ENCODE measurements at places on chromosomes 1 and 21.

GRCh38 chr1:24092979-24093378 lies 19.0 kb downstream of the MYOM3 start:
- DNase-seq: no peak

DNA sequence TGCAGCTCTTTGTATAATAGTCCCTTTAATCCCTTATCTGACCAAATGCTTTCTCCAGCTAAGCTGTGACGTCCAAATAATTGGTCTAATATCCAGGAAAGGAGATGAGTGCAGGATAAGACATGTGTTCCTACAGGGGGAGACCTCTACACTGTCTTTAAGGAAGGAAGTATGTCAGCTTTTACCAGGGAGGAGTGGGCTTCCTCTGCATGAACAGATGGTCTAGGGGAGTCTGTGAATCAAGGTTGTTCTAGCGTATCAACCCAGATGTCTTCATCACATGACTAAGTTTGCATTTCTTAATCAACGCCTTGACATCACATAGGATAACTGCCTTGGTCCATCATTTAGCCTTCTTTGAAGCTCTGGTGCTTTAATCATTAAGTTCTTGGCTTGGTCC lies 528.2 kb downstream of the MRPL39 start:
- DNase-seq: no peak

- DNase-seq: no peak
Observed at GRCh38 chr1:230208619-230209261, 141.7 kb downstream of the GALNT2 start.

DNA sequence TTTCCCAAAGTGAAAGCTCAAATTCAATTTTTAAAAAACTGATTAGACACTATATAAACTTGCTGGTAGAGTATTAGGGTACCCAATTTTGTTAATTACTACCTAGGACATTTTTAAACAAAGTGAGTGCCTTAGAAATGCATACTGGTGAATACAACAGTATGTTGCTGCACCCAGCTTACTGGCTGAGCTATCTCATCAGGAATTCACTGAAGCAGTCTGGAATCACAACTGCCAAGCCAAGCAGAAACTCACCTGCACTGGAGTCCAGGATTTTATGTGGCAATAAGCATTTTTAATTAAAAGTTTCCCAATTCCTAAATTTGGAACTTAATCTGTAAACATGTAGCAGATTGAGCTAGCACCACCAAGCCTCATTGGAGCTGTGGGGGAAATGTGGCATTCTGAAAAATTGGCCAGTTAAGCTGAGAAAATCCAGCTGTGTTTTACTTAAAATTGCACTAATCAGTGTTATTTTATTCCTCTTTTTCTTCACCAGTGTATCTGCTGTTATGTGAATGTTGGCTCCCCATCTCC lies 61.8 kb downstream of the CLEC20A start:
- DNase-seq: no peak

DNA sequence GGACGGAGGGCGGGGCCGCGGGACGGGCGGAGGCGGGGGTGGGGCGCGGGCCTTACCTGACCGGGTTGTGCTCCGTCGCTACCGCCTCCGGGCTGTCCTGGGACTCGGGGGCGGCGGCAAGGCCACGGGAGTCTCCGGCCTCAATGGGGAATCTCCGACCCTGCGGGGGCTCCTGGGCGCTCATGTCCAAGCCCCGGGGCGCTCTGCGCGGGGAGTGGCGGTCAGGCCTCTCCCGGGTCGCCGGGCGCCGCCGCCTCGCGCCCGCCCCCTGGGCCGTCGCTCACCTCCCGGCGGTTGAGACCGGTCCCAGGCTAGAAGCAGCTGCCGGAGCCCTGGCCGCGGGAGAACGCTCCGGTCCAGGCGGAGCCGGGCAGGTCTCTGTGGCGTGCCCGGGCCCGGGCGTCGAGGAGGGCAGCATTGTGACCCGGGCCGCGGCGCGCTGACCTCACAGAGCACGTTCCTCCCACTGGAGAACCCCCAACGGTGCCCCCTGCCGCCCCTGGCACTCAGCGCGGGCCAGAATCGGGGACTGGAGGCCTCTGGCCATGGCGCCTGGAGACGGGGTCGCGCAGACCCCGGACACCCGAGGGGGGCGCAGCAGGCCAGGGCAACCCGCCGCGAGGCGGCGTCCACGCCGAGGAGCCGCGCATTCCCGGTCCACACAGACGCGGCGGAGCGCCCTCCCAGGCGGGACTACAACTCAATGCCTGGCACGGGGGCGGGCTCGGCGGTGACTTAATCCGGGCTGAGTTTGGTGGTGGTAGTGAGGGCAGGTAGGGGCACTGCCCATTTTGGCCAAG lies 411 bp downstream of the FAM229A start:
- peak; percentile 29 for DNase-seq

DNA sequence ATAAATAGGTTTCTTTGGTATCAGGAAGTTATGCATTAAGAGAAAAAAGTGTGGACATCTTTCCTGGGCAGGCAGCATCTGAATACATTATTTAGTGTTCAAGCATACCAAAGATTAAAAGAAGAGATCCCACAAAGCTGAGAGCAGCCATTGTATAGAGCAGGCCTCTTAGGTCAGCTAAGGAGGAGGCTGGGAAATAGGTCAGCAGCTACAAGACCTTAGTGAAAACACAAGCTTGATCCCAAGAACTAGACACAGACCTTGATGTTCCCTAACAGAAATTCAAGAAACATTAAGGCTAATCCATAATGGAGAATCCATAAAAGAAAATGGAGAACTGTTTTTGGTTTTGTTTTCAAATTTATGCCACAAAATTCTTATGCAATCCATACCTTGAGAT lies 135.3 kb upstream of the DPT start:
- DNase-seq: no peak

GRCh38 chr1:172206256-172206655 lies 214.2 kb upstream of the C1orf105 start:
- DNase-seq: no peak

GRCh38 chr1:2918441-2918840 lies 102.8 kb upstream of the ACTRT2 start:
- no peak for DNase-seq

DNA sequence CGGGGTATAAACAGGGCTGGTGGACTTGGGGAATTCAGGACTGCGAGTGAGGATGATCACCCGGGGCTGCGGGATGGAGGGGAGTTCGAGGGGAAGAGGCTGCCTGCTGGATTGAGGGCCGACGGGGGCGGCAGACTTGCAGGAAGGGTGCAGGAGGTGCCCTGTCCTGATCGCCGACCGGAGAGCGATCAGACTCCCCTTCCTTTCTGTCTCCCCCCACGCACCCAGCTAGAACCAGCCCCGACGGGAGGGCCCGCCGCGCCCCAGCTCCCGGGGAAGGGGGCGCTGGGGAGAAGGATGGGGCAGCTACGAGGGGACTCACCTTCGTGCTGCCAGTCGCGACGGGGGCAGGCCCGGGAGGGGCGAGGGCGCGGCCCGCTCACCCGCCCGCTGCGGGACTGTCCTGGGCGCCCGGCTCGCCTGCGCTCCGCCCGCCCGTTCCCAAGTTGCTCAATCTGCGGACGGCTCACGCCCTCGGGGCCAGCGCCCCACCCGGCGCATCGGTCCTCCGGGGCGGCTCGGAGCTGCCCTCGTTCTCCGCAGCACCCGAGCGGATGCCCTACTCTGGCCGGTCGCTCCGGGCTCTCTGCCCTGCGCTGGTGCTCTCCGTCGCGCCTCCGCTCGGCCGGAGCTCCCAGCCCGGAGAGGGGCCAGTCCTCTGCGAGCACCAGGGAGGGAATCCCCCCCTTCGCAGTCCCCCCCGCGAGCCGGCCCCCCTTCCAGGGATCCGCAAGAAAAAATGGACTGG lies at the start of gene RSPO1:
RSPO1 (minus strand) TSS at position 649 of the 748 bp plus-strand sequence. CDS start 5,231 bp downstream, outside the sequence.
- no peak for DNase-seq

GRCh38 chr1:168431882-168432281 lies 111.9 kb downstream of the XCL2 start:
- no peak for DNase-seq

GRCh38 chr1:236875975-236876374 lies 80.9 kb downstream of the MTR start:
- DNase-seq: no peak

GRCh38 chr1:70934194-70934961 lies 113.2 kb downstream of the PTGER3 start:
- no peak for DNase-seq

GRCh38 chr1:12654657-12655056 lies 10.8 kb downstream of the AADACL4 start:
- no peak for DNase-seq

DNA sequence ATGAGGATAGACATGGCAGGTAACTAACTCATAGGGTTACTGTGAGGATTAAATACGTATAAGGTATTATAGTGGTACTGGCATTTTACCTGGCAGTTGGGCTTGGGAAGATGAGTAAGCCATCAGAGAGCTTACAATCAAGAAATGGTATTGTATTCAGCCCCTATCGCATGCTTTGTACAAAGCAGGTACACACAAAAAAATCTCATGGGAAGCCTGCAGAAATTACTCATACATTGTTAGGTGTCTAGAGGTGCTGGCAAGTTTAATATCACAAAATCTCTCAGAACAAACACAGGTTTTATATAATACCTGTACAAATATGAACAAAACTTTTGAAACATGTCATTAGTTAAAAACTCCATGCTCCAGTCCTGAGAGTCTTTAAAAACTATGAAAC lies 71.8 kb upstream of the CNN3 start:
- no peak for DNase-seq

GRCh38 chr1:53685272-53686051 lies 53.5 kb downstream of the GLIS1 start:
- DNase-seq: no peak

DNA sequence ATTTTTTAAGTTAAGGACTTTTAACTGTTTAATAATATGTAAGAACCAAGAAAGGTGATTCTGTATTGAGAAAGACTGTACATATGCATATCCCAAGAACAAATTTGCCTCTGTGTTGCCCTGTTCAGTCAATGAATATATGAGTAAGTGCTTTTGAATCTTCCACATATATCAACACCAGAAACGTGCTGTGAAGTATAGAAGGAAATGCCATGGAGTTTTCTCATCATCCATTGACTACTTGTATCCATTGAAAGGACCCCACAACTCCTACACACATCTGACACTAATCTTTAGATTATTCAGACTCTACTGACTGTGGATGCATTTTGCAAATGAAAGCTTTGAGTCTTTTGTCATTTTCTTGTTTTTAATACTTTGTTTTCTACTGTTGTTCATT lies 366.9 kb downstream of the S1PR1 start:
- no peak for DNase-seq

DNA sequence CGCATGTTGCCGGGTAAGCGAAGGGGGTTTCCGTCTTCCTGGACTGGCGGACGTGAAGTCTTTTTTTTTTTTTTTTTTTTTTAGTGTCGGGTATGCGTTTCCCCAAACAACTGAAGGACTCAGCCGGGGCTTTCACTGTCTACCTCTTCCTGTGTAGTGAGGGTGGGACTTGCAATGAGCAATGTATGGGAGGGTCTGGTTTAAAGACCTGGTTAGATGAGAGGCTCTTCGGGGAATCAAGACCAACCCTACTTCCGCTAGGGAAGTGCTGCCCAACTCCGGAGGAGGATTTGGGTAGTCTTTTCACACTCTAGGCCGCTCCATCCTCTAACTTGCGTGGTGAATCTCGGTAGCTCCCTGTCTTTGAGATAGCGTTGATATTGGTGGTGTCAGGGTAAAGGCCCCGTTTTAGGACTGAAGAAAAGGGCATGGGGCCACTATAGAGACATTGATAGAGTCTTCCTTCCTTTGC lies 754 bp downstream of the PRRC2C start:
- peak; percentile 80 for DNase-seq

- no peak for DNase-seq
Observed at GRCh38 chr1:22055463-22055862, 3.0 kb downstream of the CDC42 start.

GRCh38 chr21:34126269-34126668 lies 52.9 kb downstream of the MRPS6 start:
- DNase-seq: peak; percentile 24

DNA sequence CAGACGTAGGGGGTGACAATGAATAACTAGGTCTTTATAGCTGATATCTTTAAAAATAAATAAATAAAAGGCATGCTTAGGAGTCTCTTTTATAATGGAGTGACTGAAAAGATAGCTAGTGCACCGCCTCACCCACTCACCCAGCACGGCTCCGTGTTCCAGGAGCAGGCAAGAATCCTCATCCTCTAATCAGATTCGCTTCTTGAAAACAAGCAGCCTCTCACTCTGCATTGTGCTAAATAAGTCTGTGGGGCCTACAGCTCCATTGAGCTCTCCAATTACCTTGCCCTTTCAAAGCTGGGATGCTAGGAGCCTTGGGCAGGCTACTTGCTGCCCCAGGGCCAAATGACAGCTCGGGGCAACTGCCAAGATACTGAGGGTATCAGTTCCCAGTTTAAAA lies 91.5 kb downstream of the TIAM1 start:
- no peak for DNase-seq

GRCh38 chr1:9110669-9111356 lies 18.1 kb downstream of the GPR157 start:
- peak; percentile 77 for DNase-seq

- no peak for DNase-seq
Observed at GRCh38 chr1:37809942-37810341, 1.9 kb upstream of the YRDC start.

DNA sequence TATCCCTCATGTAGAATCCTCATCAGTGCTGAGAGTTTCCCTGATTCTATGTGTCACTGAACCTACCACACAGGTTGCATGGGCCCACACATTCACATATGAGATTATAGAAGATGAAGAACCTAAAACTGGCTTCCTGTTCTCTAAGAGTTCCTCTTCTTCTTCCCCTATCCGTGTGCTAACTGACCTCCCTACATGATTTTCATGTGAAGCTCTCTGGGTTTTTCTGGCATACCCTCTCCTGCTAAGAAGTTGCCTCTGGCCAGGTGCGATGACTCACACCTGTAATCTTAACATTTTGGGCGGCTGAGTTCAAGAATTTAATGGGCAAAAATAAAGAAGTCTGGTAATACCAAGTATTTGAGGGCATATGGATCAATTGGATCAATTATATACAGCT lies 5.5 kb upstream of the CD244 start:
- DNase-seq: no peak

- no peak for DNase-seq
Observed at GRCh38 chr1:935751-936231, 12.1 kb downstream of the SAMD11 start.

- no peak for DNase-seq
Observed at GRCh38 chr1:6105218-6105679, 59.6 kb downstream of the KCNAB2 start.

DNA sequence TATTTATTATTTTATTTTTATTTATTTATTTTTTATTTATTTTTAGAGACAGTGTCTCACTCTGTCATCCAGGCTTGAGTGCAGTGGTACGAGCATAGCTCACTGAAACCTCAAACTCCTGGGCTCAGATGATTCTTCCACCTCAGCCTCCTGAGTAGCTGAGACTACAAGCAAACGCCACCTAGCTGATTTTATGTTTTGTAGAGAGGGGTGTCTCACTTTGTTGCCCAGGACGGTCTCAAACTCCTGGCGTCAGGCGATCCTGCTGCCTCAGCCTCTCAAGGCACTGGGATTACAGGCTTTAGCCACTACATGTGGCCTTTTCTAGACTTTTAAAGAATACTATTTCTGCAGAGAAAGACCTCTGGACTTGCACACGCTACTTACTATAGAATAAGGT lies 61.3 kb upstream of the C1orf53 start:
- no peak for DNase-seq

- no peak for DNase-seq
Observed at GRCh38 chr21:41375875-41376274, 14.0 kb downstream of the MX2 start.

- DNase-seq: peak; percentile 55
Observed at GRCh38 chr1:86441581-86441980, 17.6 kb downstream of the CLCA2 start.

- no peak for DNase-seq
Observed at GRCh38 chr1:24609949-24610517, 33.1 kb upstream of the SRRM1 start.

GRCh38 chr1:86753700-86754099 lies 49.3 kb downstream of the SH3GLB1 start:
- DNase-seq: no peak

GRCh38 chr1:220430059-220430458 lies 97.9 kb upstream of the MARK1 start:
- no peak for DNase-seq

Measured in stimulated activated naive CD4-positive, alpha-beta T cell (primary cell).